ENCODE measurements at places on chromosomes 12 and 14.

DNA sequence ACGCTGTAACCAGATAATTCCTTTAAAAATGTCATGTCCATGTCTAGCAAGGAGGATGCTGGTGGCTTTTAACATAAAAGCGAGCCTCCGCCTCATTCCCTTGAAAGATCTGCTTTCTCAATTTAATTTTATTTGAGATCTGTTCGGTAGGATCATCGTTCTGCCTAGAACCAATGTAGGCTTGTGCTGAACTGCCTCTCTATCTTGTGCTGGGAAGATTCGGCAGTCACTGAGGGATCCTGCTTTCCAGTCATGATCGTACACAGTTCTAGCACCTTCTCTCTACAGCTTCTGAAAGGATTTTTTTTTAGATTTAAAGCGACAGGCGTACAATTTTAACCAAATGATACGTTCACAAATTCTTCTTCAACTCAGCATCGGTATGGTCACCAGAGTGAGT, 54.3 kb downstream of the PEBP1 start:
- no peak for DNase-seq

GRCh38 chr12:19191563-19191962, 62.0 kb downstream of the PLEKHA5 start:
- no peak for DNase-seq

- no peak for DNase-seq
Observed at GRCh38 chr12:52581066-52581465, 7.4 kb upstream of the KRT74 start.

DNA sequence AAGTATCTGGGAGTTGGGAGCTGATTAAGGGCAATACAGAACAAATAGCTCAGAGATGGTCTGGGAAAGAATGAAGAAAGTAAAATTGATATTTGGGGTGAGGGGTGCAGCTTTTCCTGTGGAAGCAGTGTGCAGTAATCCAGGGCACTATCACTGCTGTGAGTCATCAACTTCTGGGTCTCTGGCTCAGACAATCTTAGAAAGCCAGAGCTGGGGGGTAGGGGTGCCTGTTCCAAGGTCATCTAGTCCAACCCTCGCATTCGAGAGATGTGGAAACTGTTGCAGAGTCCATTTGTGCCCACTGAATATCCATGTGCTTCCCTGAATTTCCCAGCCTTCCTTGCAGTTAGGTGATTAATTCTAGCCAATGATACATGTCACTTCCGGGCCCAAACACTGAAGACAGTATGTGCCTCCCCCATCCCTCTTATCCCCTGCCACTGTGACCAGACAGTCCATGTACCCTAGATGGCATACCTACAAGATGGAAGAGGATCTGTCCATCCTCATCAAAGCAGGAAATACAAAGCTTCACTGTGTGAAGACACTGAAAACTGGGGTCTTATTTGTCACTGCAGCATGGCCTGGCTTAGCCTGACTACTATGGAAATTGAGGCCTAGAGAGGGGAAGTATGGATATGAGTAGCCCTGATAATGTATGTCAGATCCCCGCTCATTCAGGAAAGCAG, 51.9 kb downstream of the ZFP36L1 start:
- DNase-seq: no peak

DNA sequence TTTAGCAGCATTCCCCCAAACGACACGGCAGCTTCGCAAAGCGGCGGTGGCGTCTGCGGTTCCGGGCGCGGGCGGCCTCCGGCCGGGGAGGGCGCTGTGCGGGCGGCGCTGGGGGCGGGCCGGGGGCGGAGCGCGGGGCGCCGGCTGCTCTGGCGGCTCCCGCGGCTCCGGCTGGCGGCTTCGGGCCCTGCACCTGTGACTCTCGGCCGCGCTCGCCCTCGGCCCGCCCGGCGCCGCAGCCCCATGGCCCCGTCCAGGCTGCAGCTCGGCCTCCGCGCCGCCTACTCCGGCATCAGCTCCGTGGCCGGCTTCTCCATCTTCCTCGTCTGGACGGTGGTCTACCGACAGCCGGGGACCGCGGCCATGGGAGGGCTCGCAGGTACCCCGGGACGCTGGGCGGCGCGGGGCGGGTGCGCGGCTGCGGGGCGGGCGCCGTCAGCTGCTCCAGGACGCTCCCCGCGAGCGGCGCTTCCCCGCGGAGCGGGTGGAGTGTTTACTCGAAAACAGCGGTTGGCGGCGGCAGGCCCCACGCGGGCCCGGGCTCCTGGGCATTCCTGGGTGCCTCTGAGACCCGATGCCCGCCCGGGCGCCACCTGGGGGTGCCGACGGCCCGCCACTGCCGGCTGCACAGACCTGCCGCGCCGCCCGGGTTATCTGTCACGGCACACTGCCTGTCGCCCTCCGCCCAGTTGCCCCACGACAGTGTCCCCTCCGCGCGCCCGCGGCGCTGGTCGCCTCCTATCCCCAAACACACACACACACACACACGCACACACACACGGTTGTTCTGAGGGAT, at the start of gene SLC48A1:
TSS of gene SLC48A1 (plus strand) at position 177 of the 796 bp plus-strand sequence. CDS start at position 244, 67 bp downstream.
- DNase-seq: peak; percentile 56

- no peak for DNase-seq
Observed at GRCh38 chr14:55071870-55072640, 20.6 kb downstream of the MAPK1IP1L start.

- DNase-seq: no peak
Observed at GRCh38 chr12:21989819-21990412, 48.7 kb upstream of the ABCC9 start.

DNA sequence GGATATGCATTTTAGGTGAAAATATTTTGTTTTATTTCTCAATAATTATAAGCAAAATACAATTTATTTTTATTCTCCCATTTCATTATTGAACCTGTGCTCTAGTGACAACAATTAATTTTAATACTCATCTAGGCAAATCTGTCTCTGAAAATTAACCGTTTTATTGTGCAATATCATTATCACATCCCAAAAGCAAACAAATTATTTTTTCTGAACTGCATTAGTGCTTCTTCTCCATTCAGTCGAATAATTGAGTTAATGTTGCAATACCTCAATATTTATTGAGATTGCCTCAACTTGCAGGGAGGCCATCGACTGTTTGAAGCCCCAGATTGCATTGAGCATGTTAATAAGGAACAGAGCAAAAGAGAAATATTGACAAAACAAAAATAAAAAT, 303.2 kb upstream of the LRFN5 start:
- no peak for DNase-seq

- DNase-seq: no peak
Observed at GRCh38 chr14:103693515-103693914, 21.7 kb downstream of the XRCC3 start.

DNA sequence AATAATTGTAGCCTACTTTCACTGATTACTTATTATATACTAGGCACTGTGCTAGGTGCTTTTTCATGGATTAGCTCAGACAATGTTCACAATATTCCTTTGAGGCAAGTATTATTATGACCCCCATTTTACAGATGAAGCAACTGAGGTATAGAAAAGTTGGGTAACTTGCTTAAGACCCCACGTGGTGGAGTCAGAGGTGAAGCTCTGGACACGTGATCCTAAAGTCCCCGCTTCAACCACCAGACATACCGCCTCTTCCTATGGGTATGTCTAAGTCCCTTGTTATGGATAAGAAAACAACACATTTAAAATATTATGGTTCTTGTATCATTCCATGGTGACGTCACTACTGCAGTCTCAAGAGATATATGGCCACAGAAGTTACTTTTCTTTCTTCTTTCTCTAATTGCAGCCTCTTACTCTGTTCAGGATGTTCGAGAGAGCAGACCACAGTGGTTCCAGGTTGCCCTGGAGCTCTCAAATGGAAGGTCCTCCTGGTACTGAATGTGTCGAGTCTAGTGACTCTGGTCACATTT, 157.7 kb downstream of the HELB start:
- no peak for DNase-seq

GRCh38 chr12:23083267-23083666, 458.3 kb downstream of the ETNK1 start:
- no peak for DNase-seq

GRCh38 chr14:92223025-92223424, 99.9 kb upstream of the SLC24A4 start:
- DNase-seq: no peak

- DNase-seq: no peak
Observed at GRCh38 chr12:79327465-79327864, 363.3 kb downstream of the PAWR start.

- no peak for DNase-seq
Observed at GRCh38 chr12:71469258-71469750, 29.7 kb downstream of the LGR5 start.

- DNase-seq: no peak
Observed at GRCh38 chr14:103019826-103020225, 37.5 kb downstream of the CDC42BPB start.

DNA sequence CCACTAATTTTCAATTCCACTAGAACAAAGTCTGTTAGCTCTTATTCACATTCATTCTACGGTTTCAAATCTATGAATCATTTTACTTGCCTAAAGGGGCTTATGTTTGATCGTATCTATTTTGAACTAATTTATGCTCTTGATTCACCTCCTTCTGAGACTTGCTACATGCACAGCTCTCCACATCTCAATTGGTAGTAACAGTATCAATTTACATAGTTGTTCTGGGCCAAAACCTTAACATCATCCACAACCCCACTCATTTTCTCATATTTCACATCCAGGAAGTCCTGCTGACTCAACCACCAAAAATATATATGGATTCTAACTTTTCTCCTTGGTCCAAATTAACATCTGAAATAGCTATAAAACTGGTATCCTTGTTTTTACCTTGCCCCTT, 208.6 kb downstream of the RASSF9 start:
- no peak for DNase-seq

DNA sequence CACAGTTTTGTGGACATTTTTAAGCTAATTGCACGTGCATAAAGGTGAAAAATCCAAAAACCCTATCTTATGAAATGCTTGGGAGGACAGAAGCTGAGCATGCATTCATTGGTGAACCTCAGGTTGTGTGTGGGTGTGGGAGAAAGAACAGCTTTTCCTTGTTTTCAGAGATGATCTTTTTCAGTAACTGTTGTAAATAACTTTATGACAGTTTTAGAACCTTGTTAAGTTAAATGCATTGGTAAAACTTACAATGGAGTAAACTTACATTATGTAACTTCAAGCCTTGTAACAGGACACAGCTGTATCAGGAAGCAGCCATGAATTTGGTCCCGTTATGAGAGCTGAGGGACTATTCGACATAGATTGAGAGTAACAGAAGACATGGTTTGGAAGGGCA, 587.4 kb downstream of the GALC start:
- DNase-seq: no peak

GRCh38 chr14:89370781-89371180, 46.3 kb downstream of the FOXN3 start:
- DNase-seq: no peak

DNA sequence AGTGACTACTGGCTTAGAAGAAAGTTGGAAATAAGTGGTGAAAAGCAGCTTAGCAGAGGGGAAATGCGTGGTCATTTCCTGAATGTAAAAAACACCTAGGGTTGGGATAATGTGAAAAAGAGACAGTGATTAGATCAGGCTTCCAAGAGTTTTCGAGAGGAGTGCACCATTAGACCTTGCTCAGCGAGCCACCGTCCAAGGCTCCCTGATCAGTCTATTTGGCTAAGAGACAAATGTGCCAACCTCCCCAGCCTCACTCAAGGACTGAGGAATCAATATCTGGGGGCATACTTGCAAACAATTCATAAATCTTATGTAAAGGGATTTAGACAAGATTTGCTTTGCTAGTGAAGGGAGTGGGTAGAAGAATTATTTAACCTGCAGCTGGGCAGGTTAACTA, 594.5 kb downstream of the NRXN3 start:
- DNase-seq: no peak

GRCh38 chr12:124379938-124380754, 85.3 kb downstream of the RFLNA start:
- DNase-seq: no peak

DNA sequence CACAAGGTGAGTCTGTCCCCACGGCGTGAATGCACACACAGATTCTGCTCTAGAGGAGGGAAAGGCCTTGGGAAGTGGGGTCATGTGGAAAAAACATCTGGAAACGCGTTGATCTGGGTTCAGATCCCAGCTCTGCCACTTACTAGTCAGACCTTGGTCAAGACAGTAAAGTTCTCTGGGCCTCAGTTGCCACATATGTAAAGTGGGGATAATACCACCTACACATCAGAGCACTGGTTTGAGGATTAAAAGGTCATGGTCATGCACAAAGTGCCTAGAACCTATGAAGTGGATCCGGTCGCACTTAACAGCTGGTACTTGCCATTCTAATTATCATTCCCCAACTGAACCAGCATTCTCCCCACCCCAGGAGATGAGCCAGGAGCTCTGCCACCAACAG, 4.7 kb downstream of the PLEKHG6 start:
- DNase-seq: no peak

DNA sequence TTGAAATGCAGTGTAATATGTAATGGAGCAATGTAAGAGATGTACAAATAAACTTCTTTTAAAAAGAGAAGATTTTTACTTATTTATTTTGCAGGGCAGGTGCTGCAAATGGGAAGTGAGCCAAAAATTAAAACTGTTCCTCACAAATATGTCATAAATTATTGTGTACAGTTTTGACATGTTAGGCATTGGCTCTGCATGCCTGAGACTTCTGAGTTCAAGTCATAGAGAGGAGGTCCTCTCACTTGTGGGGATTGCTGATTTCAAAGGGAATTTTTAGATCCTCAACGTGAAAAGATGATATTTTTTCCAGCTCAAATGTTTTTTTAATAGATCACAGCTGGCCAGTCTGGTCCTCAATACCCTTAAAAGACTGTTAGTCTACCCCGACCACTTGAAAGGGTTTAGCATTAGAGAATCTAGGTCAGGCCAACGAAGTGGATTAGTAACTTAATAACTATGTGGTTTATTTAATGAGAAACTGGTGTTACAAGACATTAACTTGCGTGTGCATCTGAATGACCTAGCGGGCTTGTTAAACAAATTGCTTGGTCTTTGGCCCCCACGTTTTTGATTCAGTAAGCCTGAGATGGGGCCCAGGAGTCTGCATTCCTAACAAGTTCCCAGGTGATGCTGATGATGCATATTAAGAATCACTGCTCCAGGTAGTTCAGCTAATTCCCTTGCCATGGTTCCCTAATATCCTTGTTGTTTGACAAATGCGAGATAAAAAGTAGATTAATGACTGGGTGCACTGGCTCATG, 30.9 kb upstream of the WDR89 start:
- no peak for DNase-seq

GRCh38 chr14:63682727-63683593, 41.3 kb upstream of the WDR89 start:
- no peak for DNase-seq

- DNase-seq: no peak
Observed at GRCh38 chr12:12159988-12160387, 89.2 kb downstream of the BCL2L14 start.

GRCh38 chr14:55556929-55557623, 22.9 kb upstream of the KTN1 start:
- no peak for DNase-seq

All from stimulated activated CD4-positive, alpha-beta T cell treated with anti-CD3 and anti-CD28 coated beads, Interleukin-2, amount 100 ng/mL, for 4 hours (primary cell).